Stimulated activated CD8-positive, alpha-beta memory T cell treated with anti-CD3 and anti-CD28 coated beads, Interleukin-2, amount 100 ng/mL, for 1 hour (primary cell): ENCODE measurements at places on chromosomes 12 and 14.

- DNase-seq: no peak
Observed at GRCh38 chr12:123895451-123895850, 77.2 kb downstream of the CCDC92 start.

GRCh38 chr14:77025744-77026165 lies 2.8 kb downstream of the IRF2BPL start:
- no peak for DNase-seq

- DNase-seq: no peak
Observed at GRCh38 chr12:27578689-27579372, 54.8 kb downstream of the PPFIBP1 start.

- no peak for DNase-seq
Observed at GRCh38 chr12:105721051-105721825, 390.7 kb downstream of the C12orf75 start.

GRCh38 chr12:991350-992333 lies 619 bp downstream of the ERC1 start:
- DNase-seq: no peak

DNA sequence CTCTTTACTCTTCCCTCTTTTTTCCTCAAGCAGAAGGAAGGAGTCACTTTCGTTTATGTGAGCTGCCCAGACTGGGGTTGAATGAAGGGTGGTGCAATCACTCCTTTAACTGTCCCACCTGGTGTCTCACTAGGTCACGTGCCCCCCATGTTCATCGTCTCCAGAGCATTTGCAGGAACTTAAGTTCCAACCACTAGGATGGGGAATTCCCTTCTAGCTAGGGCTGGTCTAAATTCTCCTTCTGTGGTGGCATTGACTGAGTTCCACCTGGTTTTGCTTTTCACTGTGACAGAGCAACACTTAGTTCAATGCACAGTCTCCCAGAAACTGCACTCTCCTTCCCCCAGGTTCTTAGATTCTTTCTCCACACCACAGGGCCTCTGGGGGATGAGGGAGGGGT lies 9.5 kb downstream of the FANCM start:
- DNase-seq: no peak

GRCh38 chr12:62919838-62920237 lies 15.1 kb downstream of the PPM1H start:
- DNase-seq: no peak

- no peak for DNase-seq
Observed at GRCh38 chr12:15146585-15146984, 74.6 kb downstream of the RERG start.

- DNase-seq: no peak
Observed at GRCh38 chr14:69262516-69262915, 2.6 kb downstream of the GALNT16 start.

- no peak for DNase-seq
Observed at GRCh38 chr12:82174383-82174782, 183.8 kb downstream of the CCDC59 start.

- DNase-seq: no peak
Observed at GRCh38 chr12:101968770-101969169, 91.4 kb downstream of the DRAM1 start.

GRCh38 chr12:68271346-68271745 lies 17.9 kb upstream of the IL22 start:
- no peak for DNase-seq

GRCh38 chr14:32688941-32689340 lies 249.7 kb upstream of the NPAS3 start:
- DNase-seq: no peak

GRCh38 chr12:117362391-117362790 lies 965 bp upstream of the NOS1 start:
- DNase-seq: no peak

DNA sequence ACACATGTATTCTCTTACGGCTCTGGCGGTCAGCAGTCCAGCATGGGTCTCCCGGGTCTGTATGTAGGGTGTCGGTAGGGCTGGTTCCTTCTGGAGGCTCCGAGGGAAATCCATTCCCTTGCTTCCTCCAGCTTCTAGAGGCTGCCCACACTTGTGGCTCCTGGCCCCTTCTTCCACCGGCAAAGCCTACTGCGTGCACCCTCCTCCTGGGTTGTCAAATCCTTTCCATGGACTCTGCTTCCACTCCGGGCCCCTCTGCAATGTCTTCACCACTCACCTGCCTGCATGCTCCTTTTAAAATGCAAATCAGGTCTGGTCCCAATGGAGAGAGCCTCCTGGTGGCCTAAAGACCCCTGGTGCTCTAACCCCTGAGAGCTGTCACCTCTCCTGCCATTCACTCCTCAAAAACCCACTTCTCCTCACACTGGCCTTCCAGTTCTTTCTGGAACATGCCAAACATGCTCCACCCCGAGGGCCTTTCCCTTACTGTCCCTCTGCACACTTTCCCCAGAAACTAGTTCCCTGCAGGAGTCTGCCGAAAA lies 108.5 kb downstream of the DICER1 start:
- DNase-seq: no peak

DNA sequence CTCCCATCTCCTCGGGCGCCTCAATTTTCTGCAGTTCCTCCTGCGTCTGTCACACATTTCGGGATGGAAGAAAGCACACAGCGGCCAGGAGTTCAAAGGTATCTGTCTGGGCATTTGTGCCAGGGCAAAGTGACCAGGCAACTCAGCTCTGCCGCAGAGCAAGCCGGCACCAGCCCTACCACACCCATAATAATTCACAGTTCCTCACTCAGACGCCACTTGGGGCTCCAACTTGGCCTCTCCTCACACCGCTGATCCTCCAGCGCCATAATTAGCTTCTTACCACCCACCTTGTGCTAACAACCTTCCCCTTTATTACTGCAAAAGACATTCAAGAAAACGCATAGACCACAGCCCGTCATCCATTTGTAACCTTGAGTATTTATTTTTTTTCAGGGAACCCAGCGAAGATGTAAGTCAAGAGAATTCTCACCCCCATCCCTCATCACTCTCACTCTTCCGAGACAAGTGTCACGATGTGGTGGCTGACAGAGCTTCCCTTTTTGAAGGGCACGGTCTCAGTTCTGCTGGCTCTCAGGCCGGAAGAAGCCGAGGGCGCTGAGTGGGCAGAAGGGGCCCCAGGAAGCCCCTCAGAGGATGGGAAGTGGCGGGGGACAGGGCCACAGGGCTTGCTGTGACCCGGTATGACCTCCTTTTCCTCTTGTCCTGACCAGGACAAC lies 25.2 kb upstream of the NCOR2 start:
- no peak for DNase-seq

DNA sequence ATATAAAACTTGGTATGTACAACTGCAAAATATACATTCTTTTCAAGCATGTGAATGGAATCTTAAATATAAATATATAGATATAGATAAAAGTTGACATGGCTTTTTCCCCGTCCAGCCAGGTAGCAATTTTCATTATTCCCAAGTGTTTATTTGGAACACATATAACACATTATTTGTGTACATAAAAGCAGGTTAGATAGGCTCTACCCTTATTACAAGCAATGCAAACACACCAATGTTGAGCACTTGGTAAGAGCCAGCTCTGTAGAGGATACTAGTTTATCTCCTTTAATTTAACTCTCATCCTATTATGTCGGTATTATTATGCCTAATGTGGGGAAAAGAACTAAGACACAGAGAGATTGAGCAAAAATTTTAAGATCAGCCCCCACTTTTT lies 7.0 kb upstream of the INSM2 start:
- no peak for DNase-seq

DNA sequence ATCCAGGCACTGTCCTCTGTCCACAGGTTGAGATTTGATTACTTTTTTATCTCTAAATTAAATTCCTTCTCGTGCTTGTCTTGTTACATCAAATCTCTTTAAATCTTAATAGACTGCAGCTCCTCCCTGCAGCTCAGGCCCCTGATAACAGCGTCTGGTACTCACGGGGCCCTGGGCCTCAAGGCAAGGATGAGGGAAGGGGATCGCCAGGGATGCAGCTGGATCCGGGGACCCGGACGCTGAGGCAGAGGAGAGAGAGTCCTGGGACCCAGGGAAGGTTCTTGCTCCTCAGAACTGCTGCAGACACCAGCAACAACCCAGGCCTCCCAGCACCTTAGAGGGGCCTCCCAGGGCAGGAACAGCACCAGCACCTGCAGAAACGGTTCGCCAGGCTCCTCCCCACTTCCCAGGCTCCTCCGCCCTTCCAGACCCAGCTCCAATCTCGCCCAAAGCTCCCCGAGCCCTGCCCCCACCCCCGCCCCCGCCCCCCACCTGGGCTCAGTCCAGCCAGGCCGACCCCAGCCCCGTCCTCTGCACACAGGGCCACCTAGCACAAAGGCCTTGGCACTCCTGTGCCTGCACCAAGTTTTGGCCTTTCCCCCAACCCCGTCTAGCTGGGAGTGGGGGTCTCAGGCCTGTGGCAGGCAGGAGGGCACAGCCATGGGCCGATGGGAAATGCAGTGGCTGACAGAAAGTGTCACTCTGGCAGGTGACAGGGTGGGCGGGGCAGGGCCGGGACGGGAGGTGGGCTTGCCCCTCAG lies 60.3 kb upstream of the GALNT9 start:
- no peak for DNase-seq

- DNase-seq: no peak
Observed at GRCh38 chr12:79227091-79227490, 362.5 kb downstream of the SYT1 start.

- no peak for DNase-seq
Observed at GRCh38 chr12:85468356-85469157, 188.5 kb downstream of the ALX1 start.

GRCh38 chr12:121741743-121742142 lies 29.2 kb downstream of the TMEM120B start:
- no peak for DNase-seq

GRCh38 chr12:11638315-11638916 lies 11.1 kb upstream of the ETV6 start:
- DNase-seq: no peak

- no peak for DNase-seq
Observed at GRCh38 chr12:84361651-84362551, 550.7 kb downstream of the SLC6A15 start.

DNA sequence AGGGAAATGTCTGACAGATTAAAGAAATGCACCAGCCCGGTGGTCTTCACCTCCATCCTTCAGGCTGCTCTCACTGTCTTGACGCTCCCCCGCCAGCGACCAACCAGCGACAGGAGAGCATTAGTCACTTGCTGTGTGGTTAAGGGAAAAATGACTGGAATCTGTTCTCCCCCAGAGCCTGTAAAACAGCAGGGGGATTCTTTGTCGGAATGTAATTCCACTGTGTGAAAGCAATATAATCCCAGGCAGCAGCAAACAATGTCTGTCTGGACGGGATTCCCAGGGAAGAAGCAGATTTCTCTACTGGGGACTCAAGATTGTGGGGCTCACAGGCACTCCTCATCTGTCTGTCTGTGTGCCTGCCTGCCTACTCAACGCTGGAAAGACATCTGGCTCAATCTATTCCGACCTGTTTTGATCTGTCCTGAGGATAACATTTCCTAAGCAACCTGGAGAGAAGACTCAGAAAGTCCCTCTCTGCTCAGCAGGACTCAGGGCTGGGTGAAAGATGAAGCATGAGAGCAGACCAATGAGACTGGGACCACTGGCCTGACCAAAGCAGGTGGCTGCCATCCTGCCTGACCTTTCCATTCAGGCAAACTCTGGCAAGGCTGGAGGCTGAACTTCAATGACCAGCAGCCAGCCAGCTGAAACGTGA lies 54.6 kb downstream of the NUAK1 start:
- DNase-seq: no peak

- no peak for DNase-seq
Observed at GRCh38 chr14:85239791-85240190, 290.2 kb upstream of the FLRT2 start.

- peak; percentile 10 for DNase-seq
Observed at GRCh38 chr14:39175445-39176262, 600 bp downstream of the PNN start.

DNA sequence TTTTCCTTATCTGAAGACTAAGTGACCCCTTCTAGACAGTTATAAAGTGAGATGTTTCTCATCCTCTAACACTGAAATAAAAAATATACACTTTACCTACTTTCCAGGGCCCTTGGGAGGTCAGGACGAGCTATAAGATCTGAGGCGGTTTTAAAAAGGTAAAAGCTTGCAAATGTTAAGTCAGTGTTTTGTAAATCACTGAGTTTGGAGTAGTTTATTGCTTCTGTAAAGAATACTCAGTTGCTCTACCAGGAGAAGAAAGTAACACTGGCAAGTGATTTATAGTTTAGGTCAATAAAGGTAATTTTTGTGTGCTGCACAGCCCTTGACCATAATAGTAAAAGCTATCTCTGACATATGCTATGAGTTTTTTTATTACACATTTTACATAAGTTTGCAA lies 584.5 kb downstream of the TMTC2 start:
- DNase-seq: no peak

- no peak for DNase-seq
Observed at GRCh38 chr14:34407951-34408350, 54.1 kb downstream of the SPTSSA start.

- no peak for DNase-seq
Observed at GRCh38 chr12:92608151-92609091, 94.4 kb upstream of the PLEKHG7 start.

DNA sequence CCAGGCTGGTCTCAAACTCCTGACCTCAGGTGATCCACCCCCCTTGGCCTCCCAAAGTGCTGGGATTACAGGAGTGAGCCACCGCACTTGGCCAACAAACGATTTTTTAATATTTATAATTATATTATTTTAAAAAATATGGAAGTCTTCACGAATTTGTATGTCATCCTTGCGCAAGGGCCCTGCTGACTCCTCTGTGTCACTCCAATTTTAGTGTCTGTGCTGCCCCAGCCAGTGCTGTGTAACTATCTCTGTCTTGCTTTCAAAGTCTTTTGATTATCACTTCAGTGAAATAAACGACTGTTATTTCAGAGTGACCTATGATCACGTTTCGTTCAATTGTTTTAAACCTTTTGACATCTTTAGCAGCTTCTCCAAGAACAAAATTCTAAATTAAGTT lies 13.1 kb upstream of the MMP17 start:
- DNase-seq: no peak

DNA sequence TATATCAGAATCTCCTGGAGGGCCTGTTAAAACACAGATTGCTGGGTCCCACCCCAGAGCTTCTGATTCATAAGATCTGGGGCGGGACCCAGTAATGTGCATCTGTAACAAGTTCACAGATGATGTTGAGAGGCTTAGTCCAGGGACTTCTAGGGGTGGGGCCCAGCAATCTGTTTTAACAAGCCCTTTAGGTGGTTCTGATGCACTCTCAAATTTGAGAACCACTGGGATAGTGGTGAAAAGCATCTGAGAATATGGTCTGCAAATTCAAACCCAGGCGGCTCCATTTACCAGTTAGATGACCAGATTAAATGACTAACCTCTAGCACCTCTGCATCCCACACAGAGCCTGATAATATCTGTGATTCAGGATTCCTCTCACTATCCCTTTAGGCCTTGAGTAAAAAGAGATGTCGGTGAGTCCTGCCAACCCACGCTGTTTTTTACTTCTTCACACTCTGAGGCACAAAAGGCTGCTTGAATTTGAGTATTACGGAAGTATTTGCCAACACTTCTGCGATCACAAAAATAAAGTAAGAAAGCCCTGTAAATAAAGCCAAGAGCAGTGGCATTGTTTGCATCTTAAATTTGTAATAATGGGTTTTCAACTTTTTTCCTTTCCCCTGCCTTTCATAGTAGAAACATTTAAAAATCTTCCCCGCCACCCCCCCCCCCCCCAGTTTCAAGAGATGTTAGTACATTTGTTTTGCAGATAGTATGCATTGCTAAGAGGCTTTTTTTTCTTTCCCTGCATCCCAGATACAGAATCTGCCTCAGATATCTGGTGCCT lies 1.8 kb upstream of the FRS2 start:
- no peak for DNase-seq
